AG04450 (cell line): ENCODE measurements at places on chromosomes 7 and 10.

DNA sequence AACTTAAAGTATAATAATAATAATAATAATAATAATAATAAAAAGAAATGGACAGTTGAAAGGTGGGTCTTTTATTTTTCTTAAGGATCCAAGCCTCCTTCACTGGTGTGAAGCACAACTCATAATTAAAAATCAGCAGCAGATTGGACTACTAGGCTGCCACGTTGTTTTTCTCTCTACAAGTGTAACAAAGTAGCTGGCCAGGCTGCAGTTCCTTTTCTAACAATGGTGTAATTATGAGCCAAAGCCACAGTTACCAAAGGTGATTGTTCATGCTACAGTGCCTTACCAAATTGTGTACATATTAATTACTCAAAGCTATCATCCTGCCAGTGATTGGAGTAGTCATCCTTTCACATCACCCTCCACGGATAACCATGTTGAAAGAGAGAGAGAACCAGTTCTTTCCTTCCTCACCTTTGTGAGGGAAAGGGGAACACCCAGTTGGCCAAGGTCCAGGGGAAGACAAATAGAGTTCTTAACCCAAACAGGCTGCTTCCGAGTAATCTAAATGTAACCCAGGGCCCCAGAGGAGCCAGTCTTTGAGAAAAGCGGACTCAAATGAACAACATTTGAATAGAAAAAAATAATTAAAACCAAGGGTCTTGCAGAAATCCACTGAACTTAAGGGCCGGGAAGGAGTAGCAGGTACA, 86.3 kb upstream of the NPS start:
- DNase-seq = no peak

DNA sequence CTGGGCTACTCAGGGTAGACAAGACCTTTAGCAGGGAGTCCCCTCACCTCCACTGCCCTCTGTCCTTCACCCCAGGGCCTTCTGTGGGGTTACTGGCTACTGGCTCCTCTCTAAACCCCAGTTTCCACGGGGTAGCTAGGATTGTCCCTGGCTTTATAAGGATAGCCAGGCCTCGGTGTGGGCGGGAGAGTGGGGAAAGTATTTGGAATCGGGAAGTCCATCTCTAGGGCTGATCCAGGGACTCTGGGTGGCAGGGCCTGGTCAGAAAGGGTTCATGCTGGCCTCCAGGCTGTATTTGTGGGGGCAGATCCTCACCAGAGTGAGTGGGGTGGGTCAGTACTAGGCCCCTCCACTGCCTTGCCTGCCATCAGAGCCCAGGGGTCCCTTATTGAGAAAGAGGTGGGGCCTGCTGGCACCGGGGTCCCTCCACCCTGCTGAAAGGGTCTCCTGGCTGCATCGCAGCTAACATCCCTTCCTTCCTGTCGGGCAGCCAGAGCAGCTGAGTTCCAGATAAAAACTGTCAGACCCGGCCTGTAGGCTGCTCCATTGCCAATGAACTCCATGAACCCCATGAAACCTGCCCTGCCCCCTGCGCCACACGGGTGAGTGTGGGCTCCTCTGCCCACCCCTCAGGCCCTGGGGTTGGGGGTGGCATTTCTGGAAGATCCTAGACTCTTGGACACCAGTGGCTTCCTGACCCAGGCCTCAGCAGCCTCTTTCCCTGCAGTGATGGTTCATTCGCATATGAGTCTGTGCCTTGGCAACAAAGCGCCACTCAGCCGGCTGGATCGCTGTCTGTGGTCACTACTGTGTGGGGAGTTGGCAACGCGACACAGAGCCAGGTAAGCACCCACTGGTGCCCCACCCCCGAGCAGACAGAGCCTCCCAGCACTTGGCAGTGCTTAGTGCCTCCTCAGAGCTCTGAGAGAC, 7.3 kb downstream of the ZMIZ2 start:
- DNase-seq = no peak

GRCh38 chr7:128408709-128409595, 830 bp downstream of the IMPDH1 start:
- DNase-seq = no peak

GRCh38 chr10:15540727-15541126, 169.6 kb upstream of the FAM171A1 start:
- DNase-seq = no peak

- DNase-seq = no peak
Observed at GRCh38 chr10:49611816-49612512, 1.9 kb downstream of the SLC18A3 start.

DNA sequence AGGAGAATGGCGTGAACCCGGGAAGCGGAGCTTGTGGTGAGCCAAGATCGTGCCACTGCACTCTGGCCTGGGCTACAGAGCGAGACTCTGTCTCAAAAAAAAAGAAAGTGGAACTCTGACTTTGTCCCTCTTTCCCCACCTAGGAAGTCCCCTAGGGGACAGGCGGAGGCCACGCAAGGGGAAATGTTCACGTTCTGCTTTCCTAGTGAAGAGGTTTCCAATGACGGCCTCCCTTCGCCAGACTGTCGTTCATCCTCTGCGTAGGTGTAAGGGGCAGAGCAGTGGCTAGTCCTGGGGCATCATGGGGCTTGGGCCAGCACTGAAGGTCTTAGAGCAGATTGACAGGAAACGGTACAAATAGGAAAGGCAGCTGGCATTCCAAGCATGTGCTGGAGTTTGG, 30.6 kb downstream of the SUFU start:
- DNase-seq = no peak

DNA sequence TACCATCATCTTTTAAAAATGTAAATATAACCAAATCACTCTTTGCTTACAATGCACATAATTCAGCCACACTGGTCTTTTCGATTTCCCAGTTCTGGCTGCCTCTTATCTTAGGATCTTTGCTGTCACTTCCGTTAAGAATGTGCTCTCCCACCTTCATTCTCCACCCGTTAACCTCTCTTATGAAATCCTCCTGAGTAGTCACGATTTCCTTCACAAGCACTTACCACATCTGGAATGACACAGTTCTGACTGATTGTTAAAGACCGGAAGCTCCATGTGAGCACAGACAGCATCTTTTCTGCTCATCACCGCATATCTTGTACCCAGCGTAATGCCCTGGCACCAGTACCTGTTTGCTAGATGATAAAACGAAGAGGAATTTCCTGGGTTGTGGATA, 84.3 kb downstream of the CUL2 start:
- peak; percentile 81 for DNase-seq

DNA sequence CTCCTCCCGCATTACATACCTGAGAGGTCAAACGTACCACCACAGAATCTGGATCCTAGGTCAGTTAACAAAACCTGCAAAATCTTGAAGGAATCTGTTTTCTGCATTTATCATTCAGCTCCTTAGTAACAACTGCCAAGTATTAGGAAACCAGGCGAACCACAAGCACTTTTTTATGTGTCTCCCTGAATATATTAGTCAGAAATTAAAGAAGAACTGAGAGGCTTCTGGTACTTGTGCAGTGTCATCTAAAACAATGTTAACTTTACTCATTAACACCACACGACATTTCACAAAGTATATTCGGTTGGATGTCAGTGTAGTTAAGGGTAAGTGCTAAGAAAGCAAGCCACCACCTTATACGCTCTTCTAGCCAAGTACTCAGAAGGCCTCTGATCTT, 2.5 kb downstream of the CCDC6 start:
- no peak for DNase-seq

DNA sequence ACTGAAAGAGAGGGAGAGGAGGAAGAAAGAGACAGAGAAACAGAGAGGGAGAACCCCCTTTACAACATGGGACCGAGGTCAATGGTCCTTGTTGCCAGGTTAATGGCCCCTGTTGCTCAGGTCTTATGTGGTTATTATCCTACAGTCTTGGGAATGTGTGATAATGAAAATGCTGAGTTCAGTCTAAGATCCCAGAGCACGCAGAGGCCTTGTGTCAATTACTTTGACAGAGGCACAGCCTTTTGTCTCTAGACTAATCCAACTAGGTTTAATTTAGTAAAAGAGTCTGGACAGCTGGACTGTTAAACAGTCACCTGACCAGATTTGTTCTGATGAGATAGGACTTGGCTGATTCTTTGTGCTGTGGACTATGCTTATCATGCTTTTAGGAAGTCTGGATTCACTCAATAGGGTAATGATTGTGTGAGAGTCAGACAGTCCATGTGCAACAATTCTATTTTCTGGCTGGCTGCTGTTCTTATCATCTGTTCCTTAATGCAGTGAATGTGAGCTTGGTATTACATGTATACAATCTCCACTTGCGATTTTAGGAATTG, 157.4 kb upstream of the MAGI2 start:
- DNase-seq = no peak

- DNase-seq = no peak
Observed at GRCh38 chr7:99407872-99408378, 472 bp downstream of the PDAP1 start.

GRCh38 chr10:100872034-100872791, 40.5 kb upstream of the SLF2 start:
- DNase-seq = peak; percentile 37

DNA sequence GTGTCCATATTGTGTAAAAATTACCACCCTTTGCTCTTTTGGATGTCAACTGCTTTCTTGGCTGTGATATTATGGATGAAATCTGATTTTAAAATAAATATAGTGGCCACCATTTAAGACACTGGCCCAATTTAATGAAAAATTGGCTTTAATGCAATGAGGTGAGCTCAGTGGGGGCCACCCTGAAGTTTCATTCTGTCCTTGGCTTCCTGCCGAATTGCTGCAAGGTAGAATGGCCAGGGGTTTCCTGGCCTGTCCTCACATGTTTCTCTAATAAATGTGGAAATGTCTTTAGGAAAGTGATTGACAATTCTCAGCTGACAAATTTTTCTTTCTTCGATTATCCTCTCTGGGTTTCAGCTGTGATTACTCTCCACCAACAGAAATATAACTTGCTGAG, 36.0 kb downstream of the DYNC1I1 start:
- no peak for DNase-seq

- DNase-seq = no peak
Observed at GRCh38 chr10:74637685-74638084, 188.7 kb upstream of the KAT6B start.

DNA sequence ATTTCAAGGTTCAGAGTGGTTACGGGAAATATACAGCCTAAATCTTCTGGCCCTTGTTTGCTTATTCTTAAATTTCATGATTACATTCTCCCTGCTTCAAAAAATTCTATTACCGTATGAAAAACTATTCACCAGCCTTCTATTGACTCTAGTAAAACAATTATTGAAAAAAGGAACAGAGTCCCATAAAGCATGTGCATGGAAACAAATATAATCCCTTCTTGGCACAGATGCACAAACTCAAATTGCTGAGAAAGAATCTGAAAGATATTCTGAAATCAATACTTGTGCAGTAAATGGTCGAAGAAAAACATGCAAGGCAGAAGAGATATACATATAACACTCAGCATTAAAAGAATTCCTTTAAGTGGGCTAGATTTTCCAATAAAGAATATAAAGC, 83.6 kb downstream of the LRRN3 start:
- no peak for DNase-seq
